ENCODE measurements at places on chromosomes 7 and 10.

DNA sequence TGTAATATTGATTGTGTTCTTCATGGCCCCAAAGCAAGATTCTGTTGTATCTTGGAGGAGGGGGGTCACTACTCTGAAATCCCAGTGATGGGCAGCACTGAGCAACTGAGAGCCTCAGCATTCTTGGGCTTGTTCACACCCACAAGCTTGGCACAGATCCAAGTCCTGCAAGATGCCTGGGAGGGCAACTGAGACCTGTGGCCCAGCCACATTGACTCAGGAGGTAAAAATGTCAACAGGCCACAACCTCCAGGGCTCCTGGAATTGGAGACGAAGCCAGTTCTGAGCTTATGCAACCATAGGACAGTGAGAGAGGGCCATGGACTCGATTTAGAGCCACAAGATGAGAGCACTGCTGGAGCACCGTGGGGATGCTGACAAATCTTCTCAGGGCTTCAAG, 3.1 kb upstream of the DOCK1 start:
- DNase-seq, result no peak

- no peak for DNase-seq
These were observed 75.8 kb downstream of the OR13A1 start for GRCh38 chr10:45239642-45240041.

GRCh38 chr7:103343332-103343731, 1.2 kb downstream of the DNAJC2 start:
- DNase-seq, result no peak

DNA sequence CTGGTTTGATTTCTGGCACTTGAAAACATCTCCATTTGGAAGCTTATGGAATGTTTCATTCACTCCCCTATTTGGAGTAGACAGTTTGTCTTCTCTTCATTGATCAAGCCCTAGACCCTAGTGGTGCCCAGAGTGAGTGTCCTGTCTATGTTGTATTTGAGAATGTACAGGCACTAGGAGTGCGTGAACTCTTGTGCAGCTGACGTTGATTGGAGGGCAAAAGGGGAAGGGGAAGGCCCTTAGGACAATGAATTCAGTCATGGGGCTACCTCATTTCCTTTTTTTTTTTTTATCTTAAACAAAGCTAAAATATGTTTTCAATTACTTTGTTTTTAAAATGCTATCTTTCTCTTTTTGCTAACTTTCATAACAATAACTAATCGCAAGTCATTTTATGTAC, 66.5 kb downstream of the ADD3 start:
- DNase-seq, result no peak

DNA sequence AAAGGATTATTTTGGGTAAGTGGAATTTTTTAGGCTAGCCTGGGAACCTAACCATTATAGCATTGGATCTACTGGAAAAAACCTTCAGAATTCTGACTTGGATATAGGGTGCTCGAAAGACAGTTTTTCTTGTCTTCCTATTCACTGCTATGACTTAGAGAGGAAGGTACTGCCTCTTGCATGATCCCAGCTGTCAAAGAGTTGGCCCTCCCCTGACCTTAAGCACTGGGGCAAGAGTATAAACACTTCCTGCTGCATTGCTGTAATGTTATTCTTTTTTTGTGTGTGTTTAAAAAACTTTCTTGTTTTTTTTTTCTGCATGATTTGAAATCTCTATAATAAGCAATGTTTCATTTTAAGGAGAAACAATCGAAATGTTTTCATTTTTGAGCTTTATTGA, 113.0 kb downstream of the LRMDA start:
- DNase-seq, result no peak

DNA sequence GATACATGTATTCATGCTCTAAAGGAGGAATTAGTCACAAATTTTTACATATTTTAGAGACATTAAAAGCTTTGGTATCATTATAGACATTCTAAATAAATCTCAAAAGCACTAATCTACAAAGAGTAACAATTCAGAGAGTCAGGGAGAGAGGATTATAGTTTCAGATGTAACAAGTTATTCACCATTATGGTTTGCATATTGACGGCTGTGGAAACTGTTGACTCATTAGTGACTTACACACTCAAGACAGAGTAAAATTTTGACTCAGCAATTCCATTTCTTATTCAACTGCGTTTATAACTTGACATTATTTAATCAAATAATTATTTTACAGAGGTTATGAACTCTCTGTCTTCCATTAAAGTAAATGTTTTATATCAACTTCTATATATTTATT, 95.4 kb upstream of the SEMA3C start:
- DNase-seq, result no peak

DNA sequence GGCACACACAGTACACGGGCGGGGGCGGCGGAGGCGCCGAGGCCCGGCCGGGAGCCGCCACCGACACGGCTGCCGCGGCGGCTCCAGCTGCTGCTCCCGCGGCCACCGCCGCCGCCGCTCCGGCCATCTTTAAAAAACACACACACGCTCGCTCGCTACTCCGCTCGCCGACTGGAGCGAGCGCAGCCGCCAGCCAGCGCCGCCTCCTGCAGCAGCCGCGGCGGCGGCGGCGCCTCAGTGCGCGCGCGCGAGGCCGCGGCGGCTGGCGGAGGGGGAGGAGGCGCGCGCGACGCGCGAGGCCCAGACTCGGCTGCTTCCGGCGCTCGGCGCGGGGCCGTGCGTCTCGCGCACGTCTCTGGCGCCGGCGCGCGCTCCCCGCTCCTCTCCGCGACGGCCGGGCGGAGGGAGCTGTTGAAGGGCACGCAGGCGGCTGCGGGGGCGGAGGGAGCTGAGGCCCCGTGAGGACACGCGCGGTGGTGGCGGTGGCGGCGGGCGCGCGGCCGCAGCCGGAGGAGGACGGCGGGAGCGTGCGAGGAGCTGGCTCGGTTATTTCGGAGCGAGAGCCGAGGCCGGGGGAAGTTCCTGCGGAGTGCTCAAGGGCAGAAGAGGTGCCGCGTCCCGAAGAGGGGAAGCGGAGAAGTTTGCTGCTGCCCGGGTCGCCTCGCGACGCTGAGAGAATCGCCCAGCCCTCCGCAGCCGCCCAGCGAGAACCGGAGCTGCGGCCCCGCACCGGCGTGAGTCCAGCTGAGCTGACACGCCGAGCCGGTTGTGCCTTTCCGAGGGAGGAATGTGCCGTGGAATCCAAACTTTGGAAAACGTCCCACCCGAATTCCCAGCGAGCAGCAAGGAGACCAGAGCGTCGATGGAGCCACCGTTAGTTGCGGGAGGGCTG, at the start of gene KDM7A:
Gene KDM7A, minus strand, starts transcription at position 173 of the 892 bp plus-strand sequence. Its CDS starts 46 bp downstream, at position 127.
- DNase-seq, result peak; percentile 94

DNA sequence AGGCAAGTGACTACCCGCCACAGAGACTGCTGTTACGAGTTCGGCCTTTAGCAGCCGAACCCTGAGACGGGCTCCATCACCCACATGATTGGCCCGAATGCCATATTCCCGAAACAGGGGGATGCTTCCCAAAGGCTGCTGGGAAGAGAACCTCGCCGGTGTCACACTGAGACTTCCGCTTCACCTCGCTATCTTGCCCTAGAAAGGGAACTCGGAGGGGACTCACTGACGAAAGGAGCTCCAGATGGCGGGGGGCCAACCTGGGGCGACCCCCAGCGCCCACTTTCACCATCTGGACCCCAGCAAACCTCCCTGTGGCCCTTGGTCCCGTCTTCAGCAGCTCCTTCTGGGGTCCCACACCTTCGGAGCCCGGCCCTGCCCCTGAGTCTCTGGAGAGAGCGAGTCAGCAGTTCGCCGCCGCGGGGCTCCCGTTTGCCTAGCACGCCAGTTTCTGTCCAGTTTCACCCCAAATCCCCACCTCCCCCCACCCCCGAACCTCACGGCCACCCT, 529 bp downstream of the HPS1 start:
- no peak for DNase-seq

Data from left ventricle myocardium inferior (tissue), 1 donor.